ENCODE measurements at places on chromosomes 7 and 10. TPM values are rescaled to one million over a fixed set of nuclear protein-coding genes. Genes with fewer than 3 reads are reported as not detected.

GRCh38 chr7:101636822-101637623, 7.9 kb upstream of the MYL10 start:
- H3K4me3 ChIP-seq = no peak overlapping the region
- no peaks in the 10 kb centered on the region for H3K4me1 ChIP-seq
- no peak overlapping the region for H3K27ac ChIP-seq
- no peaks in the 10 kb centered on the region for H3K36me3 ChIP-seq
- H3K27me3 ChIP-seq = no peaks in the 10 kb centered on the region

DNA sequence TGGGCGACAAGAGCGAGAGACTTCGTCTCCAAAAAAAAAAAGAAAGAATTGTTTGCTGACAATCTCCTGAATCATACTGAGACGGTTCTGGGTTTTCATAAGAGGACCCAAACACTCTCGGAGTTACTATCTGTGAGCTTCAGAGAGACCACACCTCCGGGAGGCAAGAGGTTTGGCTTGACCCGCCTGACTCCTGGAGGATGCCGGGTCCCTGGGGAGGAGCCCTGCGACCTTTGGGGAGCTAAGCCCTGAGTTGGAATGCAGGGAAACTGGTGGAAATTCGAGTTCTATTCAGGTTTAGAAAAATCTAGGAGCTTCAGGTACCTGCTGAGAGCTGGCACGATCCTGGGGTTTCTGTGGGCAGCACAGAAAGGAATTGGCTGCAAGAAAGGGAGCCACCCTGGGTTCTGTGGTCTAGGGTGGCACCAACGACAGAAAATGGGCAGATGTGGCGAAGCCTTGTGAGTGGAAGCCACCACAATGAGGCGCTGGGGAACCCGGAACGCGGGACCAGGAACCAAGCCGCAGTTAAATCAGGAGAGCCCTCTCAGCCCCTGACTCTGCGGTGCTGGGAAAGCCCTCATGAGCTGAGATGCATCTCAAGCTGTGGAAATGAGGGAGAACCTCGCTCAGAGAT, 21.9 kb upstream of the GATAD1 start:
- no peak overlapping the region for H3K4me3 ChIP-seq
- DNase-seq = no peak
- no peaks in the 10 kb centered on the region for H3K4me1 ChIP-seq
- H3K36me3 ChIP-seq = no peaks in the 10 kb centered on the region
- H3K27me3 ChIP-seq = no peaks in the 10 kb centered on the region

- no peak overlapping the region for H3K27ac ChIP-seq
- DNase-seq = no peak
- H3K4me3 ChIP-seq = no peak overlapping the region
Observed at GRCh38 chr7:139562961-139563565, 39.6 kb downstream of the CLEC2L start.

DNA sequence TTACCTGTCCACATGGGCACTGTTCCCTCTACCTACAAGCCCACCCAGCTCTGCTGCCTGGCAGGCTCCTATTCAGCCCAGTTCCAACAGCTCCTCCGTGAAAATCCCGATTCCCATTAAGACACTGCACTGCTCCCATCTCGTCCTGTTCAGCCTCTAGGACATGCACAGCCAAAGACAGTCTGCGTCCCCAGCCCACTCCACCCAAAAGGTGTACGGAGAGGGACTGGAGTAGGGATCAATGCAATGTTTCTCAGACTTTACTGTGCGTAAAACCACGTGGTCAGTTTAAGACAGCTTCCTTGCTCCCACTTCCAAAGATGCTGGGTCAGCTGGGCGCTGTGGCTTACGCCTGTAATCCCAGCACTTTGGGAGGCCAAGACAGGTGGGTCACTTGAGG, 19.9 kb downstream of the FGFR2 start:
- H3K27ac ChIP-seq = no peak overlapping the region
- H3K36me3 ChIP-seq = no peaks in the 10 kb centered on the region
- H3K4me1 ChIP-seq = peaks cover 30% of the 10 kb centered on the region
- no peak overlapping the region for H3K4me3 ChIP-seq
- DNase-seq = no peak

DNA sequence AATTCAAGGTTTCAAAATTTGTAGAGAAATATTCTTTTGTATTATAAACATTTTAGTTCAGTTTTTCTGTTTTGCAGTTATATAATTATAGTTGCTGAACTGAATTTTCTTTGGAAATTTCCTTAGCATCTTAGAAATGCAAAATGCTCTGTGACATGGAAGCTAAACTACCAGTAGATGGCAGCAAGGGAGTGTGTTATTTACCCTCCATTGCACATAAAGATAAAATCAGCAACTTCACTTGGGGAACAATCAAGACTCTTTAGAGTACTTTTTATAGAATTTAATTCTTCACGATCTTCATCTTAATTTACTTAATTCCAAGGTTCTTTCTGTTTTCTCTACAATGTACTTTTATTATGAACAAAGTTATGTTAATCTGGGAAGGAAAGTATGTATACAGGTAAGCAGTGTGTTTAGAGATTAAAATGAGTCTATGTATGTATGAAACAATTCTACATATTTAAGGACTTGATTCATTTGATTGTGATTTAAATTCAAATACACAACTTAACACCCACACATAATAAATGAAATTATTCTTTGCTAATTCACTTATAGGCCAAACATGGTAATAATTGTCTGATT, 404.2 kb downstream of the THSD7A start:
- H3K4me1 ChIP-seq = no peaks in the 10 kb centered on the region
- H3K4me3 ChIP-seq = no peak overlapping the region
- DNase-seq = no peak
- H3K36me3 ChIP-seq = no peaks in the 10 kb centered on the region

DNA sequence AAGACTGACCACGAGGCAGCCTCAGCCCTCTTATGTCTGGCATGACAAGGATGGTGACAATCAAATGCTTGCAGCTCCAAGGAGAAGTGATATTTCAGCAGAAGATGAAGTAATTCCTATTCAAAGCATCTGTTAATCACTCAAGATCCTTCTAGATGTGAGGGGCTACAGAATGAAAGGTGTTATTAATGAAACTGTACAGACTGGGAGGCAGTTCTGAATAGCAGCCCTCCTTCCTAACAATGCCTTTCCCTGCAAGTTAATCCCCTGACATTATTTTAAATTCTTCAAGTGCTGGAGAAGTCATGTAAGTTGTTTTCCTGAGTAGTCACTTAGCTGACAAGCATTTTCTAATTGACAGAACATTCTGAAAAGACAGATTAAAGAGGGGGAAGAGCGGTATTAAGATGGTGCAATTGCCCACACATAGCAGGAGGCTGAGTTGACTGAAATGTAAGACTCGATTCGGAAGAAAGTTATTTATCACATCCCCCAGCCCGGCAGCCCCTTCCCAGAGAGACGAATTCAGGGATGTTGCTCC, 300.8 kb downstream of the GRID1 start:
- no peak overlapping the region for H3K4me3 ChIP-seq
- no peaks in the 10 kb centered on the region for H3K36me3 ChIP-seq
- DNase-seq = no peak

DNA sequence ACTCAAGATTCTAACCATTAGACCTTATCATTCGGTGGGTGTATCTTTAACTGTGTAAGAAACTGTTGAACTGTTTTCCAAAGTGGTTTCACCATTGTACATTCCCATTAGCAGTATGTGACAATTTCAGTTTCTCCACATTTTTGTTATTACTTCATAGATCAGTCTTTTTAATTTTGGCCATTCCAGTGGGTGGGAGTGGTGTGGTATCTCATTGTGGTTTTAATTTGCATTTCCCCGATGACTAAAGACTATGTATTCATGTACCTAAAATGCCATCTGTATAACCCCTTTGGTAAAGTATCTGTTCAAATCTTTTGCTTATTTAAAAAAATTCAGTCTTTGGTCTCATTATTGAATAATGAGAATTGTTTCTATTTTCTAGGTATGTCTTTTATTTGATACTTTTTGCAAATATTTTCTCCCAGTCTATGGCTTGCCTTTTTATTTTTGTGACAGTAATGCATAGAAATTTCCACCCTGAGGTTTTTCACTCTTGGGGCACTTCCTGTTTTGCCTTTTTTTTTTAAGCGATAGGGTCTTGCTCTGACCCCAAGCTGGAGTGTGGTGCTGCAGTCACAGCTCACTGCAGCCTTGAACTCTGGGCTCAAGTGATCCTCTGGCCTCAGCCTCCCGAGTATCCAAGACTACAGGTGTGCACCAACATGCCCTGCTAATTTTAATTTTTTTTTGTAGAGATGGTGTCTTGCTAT, 141.1 kb upstream of the ITGB1 start:
- H3K36me3 ChIP-seq = no peaks in the 10 kb centered on the region
- H3K4me1 ChIP-seq = no peaks in the 10 kb centered on the region
- H3K27ac ChIP-seq = no peak overlapping the region
- H3K27me3 ChIP-seq = no peaks in the 10 kb centered on the region

- H3K4me1 ChIP-seq = no peaks in the 10 kb centered on the region
- DNase-seq = no peak
- no peaks in the 10 kb centered on the region for H3K27me3 ChIP-seq
Observed at GRCh38 chr10:37667736-37668135, 189.7 kb downstream of the ZNF248 start.

- no peak for DNase-seq
- H3K27ac ChIP-seq = no peak overlapping the region
- no peak overlapping the region for H3K4me3 ChIP-seq
- no peaks in the 10 kb centered on the region for H3K27me3 ChIP-seq
- no peaks in the 10 kb centered on the region for H3K36me3 ChIP-seq
Observed at GRCh38 chr7:155581107-155581830, 34.9 kb upstream of the CNPY1 start.

DNA sequence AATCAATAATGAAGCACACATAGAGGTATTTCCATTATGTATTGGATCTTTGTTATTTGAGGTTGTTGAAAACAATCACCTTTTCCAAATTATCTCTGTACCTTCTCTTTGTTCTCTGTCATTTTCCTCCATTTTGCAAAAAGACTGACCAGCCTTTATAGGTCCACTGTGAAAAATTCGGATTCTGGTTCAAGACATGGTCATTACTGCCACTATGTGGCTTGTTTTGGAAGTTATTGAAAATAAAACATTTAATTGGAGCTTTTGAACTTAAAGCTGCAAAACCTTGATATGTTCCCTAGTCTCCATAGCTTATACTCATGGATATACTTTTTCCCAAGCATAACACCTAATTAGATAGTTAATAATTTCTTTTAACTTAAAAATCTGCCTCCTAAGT, 1094.4 kb downstream of the NRG3 start:
- no peak overlapping the region for H3K4me3 ChIP-seq
- H3K36me3 ChIP-seq = no peaks in the 10 kb centered on the region
- no peak for DNase-seq
- H3K4me1 ChIP-seq = no peaks in the 10 kb centered on the region
- no peaks in the 10 kb centered on the region for H3K27me3 ChIP-seq

DNA sequence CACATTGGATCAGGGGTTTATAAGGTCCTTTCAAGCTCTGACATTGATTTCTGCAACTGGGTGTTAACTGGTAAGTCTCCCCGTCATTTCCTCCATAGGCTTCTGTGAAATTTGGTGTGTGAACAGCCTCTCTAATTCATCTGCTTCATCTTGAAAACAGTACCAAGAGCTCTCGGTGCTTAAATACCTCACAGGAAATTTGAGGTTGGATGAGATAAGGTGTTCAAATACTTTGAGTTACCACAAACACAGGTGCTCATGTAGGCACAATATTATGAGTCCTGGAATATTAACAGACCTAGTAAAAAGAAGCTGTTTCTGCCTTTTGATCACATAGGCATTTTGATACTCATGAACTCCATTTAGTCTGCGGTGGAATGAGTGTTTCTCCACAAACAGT, 85.2 kb downstream of the RTKN2 start:
- H3K4me3 ChIP-seq = no peak overlapping the region
- no peak for DNase-seq
- H3K27ac ChIP-seq = no peak overlapping the region
- no peaks in the 10 kb centered on the region for H3K27me3 ChIP-seq
- no peaks in the 10 kb centered on the region for H3K4me1 ChIP-seq

DNA sequence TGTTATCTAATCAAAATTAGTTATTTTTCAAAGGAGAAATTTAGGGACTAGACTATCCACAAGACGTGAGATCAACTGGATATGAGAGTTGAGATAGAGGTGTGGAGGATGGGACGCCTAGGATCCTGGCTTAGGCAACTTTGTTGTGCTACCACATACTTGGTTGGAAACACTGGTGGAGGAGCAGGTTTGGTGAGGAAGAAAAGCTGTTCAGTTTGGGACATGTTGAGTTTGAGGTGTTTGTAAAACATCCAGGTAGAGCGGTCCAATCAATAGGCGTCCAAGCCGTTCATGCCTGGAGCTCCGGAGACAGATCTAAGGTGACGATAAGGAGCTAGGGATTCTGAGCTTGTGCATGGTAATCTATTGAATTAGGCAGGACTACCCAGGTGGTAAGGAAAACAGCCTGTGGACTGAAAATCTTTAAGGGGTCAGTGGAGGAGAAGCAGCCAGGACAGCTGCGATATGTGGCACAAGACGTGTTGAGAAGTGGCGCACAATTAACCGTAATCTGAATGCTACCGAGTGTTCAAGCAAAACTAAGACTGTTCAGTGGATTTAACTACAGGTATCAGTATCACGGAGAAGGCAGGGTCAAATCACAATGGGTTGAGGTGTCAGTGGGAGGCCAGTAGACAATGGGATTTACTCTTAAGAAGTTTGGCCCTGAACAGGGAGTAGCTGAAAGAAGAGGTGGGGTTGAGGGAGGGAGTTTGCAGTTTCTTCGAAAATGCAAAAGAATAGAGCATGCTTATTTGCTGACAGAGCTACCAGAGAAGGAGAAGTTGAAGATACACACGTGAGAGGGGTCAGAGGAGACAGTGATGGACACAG, 16.1 kb upstream of the TRPV6 start:
- no peaks in the 10 kb centered on the region for H3K27me3 ChIP-seq
- DNase-seq = no peak
- H3K36me3 ChIP-seq = no peaks in the 10 kb centered on the region
- H3K4me3 ChIP-seq = no peak overlapping the region
- H3K4me1 ChIP-seq = no peaks in the 10 kb centered on the region

GRCh38 chr10:91051829-91052228, 130.9 kb upstream of the ANKRD1 start:
- H3K4me1 ChIP-seq = no peaks in the 10 kb centered on the region
- H3K27ac ChIP-seq = no peak overlapping the region
- no peak for DNase-seq
- H3K4me3 ChIP-seq = no peak overlapping the region
- no peaks in the 10 kb centered on the region for H3K27me3 ChIP-seq

- H3K27me3 ChIP-seq = no peaks in the 10 kb centered on the region
- no peak for DNase-seq
- H3K36me3 ChIP-seq = peaks cover 15% of the 10 kb centered on the region
- no peak overlapping the region for H3K4me3 ChIP-seq
Observed at GRCh38 chr10:31822616-31823318, 105.9 kb downstream of the ARHGAP12 start.

The OR9A2 gene
- not detected for total RNA-seq

The ATRNL1 gene
- 0.46 TPM for total RNA-seq

The PAPOLB gene
- 0.10 TPM for total RNA-seq

The TMEM184A gene
- total RNA-seq = 11.5 TPM

The HECTD2 gene
- total RNA-seq = 8.0 TPM

The ASZ1 gene
- total RNA-seq = not detected

The IMPDH1 gene
- total RNA-seq = 96.3 TPM
